ENCODE measurements at places on chromosomes 4 and X.

GRCh38 chr4:55080174-55080865 lies 45.1 kb downstream of the KDR start:
- no peak for DNase-seq

- no peak for DNase-seq
Observed at GRCh38 chr4:109359040-109359646, 56.7 kb upstream of the COL25A1 start.

GRCh38 chr4:8319061-8319460 lies 49.5 kb downstream of the HTRA3 start:
- no peak for DNase-seq

DNA sequence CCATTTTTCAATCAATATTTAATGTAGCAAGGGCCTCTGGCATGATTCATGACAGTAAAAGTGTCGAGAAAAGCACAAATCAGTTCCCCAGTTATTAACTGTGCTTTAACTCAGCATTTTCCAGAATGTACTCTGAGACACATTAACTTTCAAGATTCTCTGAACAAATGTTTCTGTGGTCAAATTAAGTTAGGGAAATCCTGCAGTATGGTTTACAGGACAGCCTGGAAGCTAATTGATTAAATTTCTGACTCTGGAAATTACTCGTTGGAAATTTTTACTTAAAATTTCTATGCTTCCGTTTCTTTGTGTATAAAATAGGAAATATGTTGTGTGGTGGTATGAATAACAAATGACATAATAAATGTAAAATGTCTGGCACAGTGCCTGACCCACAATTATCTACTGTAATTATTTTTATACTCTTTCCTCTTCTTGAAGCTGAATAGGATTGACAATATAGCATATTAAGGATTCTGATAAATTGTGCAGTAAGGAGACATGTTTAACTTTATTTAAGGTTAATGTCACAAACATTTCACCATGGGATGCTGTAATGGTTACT lies 33.7 kb downstream of the STK32B start:
- DNase-seq: no peak

- no peak for DNase-seq
Observed at GRCh38 chr4:73440653-73441052, 4.6 kb downstream of the AFP start.

GRCh38 chr4:85697854-85698253 lies 222.9 kb downstream of the ARHGAP24 start:
- no peak for DNase-seq

DNA sequence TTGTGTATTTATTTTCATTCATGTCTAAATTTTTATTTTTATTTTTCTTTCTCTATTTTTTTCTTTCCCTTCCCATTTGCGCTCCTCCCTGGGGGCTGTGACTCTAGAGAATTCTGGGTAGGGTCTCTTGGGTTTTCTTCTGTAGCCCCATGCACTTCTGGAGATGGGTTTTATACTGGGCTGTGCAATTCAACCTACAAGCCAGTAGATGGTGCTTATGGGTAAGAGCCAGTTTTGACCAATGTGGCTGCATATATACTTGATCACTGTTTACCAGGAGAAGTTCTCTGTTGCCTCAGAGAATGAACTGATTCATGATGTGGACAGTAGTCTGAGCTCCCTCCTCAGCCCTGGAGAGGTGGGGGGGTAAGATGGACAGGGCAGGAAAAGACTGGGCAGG lies 614.6 kb downstream of the PCDH19 start:
- DNase-seq: no peak

GRCh38 chrX:53940180-53940579 lies 104.1 kb downstream of the PHF8 start:
- no peak for DNase-seq

- no peak for DNase-seq
Observed at GRCh38 chrX:82230013-82230412, 1028.1 kb downstream of the SH3BGRL start.

GRCh38 chr4:117817301-117817700 lies 217.0 kb upstream of the NDST3 start:
- DNase-seq: no peak

DNA sequence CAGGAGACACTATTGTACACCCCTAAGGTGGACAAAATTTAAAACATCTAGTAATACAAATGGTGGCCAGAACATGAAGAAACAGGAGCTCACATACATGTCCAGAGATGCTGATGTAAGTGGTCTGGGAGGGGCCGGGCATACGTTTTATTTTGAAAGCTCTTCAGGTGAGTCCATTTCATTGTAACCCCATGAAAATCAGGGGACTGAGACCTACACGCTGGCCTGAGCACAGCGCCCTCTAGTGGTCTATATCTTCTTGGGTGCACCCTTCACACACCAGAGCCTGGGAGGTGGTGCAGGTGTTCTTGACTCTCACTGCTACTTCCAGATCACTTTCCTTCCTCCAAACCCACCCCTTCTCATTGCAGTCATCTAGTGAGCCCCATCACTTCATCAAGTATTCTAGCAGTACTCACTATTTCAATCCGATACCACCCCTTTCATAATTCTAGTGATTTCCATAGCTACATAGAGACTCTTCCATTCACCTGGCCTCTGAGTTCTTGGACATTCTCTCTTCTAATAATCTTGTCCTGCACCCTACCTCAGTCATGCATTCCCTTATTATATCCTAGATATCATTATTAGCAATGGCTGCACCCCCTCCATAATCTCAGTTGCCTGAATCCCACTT lies 4.3 kb upstream of the TLR6 start:
- DNase-seq: peak; percentile 49

- no peak for DNase-seq
Observed at GRCh38 chr4:96317891-96318290, 478.0 kb downstream of the PDHA2 start.

GRCh38 chrX:82534086-82534597 lies 973.9 kb upstream of the POU3F4 start:
- no peak for DNase-seq

GRCh38 chrX:130994671-130995070 lies 63.5 kb upstream of the ARHGAP36 start:
- DNase-seq: no peak

DNA sequence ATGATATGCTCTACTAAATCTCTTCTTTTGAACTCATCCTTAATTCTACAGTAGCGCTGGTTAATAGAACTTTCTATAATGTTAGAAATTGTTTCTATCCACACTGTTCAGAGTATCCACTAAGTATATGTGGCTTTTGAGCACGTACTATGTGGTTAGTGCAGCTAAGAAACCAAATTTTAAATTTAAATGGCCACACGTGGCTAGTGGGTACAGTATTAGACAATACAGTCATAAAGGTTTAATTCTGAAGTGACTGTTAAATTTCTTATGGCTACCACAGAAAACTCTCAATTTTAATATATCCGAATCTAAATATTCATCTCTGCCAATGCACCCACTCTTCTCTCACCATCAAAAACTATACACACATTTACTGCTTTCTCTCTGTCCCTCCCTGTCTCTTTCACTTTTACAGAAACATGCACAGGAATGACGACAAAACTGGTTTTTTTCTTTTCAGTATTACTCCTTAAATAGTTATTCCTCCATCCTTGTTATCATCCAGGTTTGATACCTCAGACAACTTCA lies 583.9 kb downstream of the KCTD8 start:
- no peak for DNase-seq

GRCh38 chr4:33078145-33078544 lies 2358.0 kb downstream of the PCDH7 start:
- no peak for DNase-seq

DNA sequence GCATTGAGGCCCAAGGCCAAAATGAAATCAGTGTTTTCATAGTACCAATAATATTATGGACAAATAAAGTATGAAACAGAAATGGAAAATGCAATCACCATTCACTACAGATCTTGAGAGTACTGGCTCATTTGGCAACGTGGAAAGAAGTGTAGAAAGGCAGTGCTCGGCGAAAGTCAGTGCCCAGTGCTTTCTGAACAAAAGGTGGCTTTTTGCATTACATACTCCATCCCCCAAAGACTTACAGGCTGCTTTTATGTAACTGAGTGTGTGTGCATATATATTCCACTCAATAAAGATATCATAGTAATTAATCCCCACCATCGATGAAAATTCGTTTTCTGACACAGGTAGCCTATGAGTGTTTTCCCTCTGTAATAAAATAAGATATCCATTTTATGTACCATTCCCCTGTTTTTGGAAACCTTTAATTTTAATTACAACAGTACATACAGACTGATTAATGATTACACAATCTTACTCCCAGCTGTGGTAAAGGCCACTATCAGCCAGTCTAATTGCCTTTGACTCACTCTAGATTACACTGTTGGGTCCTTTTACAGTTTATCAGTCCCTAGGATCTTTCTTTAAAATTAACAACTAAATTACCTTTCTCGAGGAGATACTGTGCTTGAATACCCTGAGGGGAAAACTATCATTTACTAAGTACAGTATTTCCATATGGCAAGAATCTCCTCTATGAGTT lies 65.9 kb downstream of the MAD2L1 start:
- no peak for DNase-seq

DNA sequence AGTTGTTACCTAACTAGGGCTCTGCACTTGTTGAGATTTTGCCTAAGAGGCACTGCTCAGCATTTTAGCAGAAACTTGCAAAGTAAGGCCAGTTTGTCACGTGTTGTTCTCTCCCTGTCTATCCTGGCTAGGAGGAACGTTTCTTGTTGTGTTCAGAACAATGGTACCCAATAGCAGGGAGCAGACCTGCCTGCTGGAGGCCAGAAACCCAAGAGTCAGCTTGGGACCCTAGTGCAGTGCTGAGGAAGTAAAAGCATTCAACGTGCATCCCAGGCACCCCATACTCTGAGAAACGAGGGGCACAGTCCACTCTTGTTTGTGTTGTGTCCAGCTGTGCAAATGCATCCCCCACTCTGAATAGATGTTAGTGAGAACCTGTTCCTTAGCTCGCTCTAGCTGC lies 42.4 kb downstream of the SOD3 start:
- no peak for DNase-seq

- DNase-seq: no peak
Observed at GRCh38 chr4:94508296-94508695, 56.6 kb downstream of the PDLIM5 start.

Measured in stimulated activated CD4-positive, alpha-beta T cell treated with anti-CD3 and anti-CD28 coated beads, Interleukin-15, amount 100 ng/mL, for 48 hours (primary cell).